ENCODE measurements at places on chromosomes 3 and 15.

- DNase-seq, result no peak
Measured at GRCh38 chr3:116246406-116246980, 198.8 kb downstream of the LSAMP start.

- DNase-seq, result peak; percentile 14
Measured at GRCh38 chr3:14397531-14397930, 4.9 kb upstream of the SLC6A6 start.

- no peak for DNase-seq
Measured at GRCh38 chr3:32077260-32078084, 28.9 kb upstream of the GPD1L start.

- DNase-seq, result no peak
Measured at GRCh38 chr15:49521802-49522201, 98.8 kb downstream of the FGF7 start.

DNA sequence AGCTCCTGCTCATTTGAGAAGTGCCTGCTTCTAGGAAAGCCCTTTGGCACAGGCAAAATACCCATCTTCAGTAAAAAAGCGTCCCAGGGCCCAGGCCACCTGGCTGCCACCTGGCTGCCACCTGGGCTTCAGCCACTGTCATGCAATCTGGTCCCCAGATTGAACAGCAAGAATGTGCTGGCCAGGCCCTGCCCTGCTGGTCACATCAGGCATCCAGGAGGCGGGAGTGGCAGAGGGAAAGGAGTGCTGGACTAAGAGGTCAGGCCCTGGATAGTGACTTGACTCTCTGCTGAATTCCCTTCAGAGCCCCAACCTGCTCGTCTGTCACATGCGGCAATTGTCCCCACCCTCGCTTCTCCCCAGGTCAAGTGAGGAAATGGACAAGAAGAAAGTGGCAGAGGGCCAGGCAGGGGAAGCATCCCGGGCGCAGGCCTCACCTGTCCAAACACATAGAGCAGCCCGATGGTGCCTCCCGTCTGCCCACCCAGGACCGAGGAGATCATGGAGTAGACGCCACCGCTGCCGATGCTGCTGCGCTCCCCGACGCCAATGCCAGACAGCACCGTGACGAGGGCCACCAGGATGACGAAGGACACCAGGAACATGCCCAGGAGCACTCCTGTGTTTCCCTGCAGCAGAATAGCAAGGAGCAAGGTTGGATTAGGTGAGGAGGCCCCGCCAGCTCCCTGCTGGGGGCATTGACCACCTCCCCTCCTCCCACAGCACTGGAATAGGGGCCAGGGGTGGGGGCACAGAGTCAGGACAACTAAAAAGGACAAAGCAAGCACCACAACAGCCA, 25.5 kb downstream of the SLC12A8 start:
- no peak for DNase-seq

DNA sequence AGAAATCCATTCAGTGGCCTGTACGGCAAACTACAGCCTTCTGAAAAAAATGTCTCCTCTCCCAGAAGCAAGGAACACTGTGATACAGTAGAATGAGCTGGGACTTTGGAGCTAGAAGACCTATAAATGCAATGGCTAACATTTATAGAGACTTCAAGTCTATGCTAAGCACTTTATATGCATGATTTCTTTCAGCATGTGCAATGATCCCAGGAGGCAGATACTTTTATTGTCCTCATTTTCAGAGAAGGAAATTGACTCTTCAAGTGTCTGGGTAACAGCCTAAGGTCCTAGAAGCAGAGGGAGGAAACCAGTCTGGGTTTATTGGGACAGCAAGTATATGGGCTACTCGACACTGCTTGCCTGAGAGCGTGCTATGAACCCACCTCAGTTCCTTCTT, 140.9 kb downstream of the ALDH1A2 start:
- no peak for DNase-seq

DNA sequence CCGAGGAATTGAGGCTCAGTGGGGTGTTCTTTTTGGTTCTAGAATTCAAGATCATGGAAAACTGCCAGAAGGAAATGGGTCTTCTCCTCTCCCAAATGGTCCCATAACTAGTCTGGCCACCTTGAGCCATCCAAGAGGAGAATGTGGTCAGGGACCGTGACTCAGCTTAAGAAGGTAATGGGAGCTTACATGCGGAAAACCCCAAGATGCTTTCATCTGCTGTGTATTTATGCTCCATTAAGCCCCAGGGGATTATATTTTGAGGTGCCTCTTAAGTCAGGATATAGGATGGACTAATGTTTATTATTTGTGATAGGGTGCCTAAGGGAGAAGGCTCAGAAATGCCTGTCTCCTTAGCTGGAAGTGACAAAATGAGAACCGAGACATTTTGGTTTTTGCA, 39.2 kb upstream of the DLG1 start:
- no peak for DNase-seq

DNA sequence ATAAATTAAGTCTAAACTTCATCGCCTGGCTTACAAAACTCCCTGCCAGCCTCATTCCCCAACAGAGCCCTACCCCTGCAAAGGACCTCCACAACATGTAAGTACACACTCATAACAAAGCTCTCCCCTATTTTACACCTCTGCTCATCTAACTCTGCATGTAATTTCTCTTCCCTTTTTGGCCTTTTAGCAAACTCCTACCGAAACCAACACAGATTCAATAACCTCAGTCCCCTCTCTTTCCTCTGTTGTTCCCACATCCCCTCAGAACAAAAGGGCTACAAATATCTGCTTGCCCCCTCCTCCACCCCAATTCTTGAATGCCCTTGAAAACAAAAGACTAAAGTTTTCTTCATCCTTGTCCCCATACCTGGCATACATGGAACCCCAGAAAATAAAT, 662 bp downstream of the UBL7 start:
- no peak for DNase-seq

DNA sequence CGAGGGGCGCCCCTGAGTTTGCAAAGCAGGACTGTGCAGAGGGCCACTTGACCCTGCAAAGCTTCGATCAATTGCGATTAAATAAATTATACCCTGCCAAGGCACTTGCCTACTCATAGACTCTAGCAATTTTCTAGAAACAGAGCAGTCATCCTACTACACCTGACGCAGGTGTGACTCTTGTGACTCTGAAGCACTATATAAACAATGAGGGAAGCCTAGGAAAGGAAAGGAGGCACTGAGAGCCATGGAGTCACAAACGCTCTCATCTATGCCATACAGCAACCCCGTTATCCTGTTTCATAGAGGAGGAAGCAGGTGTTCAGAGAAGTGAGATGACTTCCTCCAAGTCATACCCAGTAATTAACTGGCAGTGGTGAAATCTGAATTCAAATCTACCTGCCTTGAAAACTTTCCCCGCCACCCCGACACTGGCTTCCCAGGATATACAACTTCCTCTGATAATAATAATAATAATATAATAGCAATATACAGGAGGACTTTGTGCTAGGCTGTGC, 14.4 kb downstream of the ARHGEF3 start:
- DNase-seq, result no peak

GRCh38 chr3:184306341-184306972, 7.4 kb downstream of the PSMD2 start:
- no peak for DNase-seq

- DNase-seq, result no peak
Measured at GRCh38 chr15:100560323-100560722, 31.6 kb upstream of the CERS3 start.

DNA sequence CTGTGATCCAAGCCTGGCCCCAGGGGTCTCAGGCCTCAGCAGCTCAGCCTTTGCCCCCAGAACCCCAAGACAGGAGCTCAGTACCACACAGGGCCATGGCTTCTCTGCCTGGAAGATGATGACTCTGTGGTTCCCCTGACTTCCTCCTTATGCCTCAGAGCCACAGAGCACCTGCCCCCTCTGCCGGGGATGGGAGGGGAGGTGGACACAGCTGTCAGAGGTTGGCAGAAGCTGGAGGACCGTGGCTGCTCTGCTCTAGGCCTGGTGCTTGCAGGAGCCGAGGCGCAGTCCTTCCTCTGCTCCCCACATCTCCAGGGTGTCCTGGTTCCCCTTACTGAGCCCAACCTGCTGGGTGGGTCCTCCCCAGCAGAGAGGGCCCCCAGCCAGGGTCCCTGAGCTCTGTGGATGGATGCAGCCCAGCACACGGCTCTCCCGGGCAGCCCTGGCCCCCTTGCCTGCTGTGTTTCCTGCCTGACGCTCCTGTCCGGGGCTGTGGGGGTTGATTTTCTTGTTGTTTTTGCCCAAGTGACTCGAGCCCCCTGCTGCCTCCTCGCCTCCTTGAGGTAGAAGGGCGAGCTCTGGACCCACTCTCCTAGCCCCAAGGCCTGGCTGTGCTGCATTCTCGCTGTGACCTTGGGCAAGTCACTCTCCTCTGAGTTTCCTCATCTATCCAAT, 36.6 kb downstream of the PSTPIP1 start:
- DNase-seq, result peak; percentile 38

DNA sequence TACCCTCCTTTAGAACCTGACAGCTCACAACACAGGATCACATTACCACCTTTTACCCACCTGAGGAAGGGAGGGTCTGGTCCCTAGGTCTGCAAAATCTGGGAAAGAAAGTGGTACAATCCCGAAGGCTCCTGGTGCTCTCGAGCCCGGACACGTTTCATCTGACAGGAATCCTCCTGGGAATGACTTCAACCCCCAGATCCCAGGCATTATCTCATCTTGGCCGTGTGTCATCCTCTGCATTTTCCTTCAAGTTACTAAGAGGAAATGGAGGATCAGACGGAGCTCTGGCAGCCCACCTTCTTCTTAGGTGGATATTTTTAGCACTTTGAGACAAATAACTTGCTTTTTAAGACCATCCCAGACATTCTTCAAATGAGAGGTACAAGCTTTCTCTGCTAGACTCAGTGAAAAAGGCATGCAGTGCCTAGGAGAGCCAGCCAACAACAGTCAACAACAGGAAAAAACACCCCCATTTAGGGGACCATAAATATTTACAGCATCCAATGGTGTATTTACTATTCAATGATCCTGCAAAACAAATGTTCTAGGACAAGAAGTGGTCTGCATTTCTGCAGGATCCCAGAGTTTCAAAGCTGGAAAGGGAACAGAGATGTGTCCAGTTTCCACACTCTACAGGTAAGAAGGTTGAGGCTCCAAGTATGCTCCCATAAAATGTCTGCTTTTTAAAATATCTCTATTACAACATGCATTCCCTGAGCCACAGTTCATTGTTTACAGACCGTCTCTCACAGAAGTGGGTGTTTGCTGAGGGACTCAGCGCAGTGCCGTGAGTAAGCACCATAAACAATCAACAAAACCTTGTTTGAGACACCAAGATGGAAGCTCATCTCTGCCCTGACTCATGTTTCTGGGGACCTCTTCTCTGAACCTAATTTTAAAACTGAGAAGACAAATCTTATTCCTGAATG, 38.3 kb upstream of the ARHGEF3 start:
- DNase-seq, result no peak

- no peak for DNase-seq
Measured at GRCh38 chr3:40714771-40715345, 190.1 kb downstream of the ZNF621 start.

- no peak for DNase-seq
Measured at GRCh38 chr3:54357301-54357700, 234.9 kb downstream of the CACNA2D3 start.

GRCh38 chr3:117600112-117600511, 890.5 kb downstream of the TUSC7 start:
- DNase-seq, result no peak

- peak; percentile 54 for DNase-seq
Measured at GRCh38 chr15:72168131-72168807, 29.3 kb downstream of the GRAMD2A start.

DNA sequence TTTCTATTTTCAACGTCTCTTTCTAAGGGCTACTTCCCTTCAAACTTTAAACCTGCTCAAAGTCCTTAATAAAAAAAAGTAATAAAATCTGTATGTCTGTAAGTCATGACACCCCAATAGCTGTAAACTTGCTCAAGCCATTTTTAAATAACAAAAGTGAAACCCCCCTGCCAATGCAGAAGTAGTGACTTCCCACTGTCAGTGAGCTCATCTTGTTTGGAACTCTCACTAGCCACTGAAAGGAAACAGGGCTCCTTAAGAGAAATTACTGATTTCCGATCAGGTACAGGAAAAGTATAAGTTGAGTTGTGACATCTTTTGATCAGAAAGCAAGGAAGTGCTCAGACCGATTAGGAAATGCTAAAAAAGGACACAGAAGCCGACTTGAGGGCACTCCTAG, 27.6 kb upstream of the GPR171 start:
- DNase-seq, result no peak

- DNase-seq, result no peak
Measured at GRCh38 chr3:139558351-139559266, 19.1 kb upstream of the RBP1 start.

GRCh38 chr15:45425135-45425534, 46.8 kb upstream of the GATM start:
- no peak for DNase-seq

- DNase-seq, result no peak
Measured at GRCh38 chr3:56630966-56631365, 52.1 kb downstream of the TASOR start.

GRCh38 chr15:64653757-64654156, 121.6 kb downstream of the RBPMS2 start:
- no peak for DNase-seq

DNA sequence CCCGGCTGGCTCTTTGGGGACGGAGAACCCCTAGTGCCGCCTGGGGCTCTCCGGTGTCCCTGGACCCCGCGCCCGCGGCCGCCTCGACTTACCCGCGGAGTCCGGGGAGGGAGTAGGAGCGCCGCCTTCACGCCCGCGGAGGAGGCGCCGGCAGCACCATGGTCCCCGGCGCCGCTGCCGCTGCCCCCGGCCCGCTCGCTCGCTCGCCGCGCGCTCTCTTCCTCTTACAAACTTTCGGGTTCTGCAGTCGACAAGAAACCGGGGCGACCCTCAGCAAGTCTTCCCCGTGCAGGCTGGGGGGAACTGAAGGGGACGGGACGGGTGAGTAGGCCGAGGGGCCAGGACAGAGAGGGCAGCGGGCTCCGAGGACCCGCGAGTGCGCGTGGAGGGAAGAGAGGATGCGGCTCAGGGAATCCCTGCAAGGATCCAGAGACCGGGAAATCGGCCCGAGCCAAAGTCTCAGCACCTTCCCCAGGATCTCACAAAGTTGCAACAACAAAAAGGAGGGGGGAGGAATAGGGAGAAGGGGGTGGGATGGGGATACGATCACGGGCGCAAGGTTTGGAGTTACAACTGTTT, 2.0 kb downstream of the FOXP1 start:
- no peak for DNase-seq

DNA sequence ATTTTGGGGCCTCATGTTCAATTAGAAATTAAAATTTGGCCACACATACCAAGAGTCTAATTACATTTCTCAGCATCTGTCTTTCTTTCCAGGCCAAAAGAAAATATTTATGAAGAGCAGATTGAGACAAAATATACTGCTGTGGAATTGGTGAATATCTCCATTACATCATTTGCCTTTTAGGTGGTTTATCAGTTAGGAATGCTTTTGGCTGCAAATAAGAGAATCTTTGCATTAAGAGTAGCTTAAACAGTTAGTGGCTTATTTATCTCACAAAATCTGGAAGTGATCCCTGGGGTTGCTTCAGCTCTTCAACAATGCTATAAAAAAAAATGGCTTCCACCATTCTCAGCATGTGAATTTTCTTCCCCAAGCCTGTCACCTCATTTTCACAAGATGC, 308.7 kb downstream of the MAGI1 start:
- no peak for DNase-seq

DNA sequence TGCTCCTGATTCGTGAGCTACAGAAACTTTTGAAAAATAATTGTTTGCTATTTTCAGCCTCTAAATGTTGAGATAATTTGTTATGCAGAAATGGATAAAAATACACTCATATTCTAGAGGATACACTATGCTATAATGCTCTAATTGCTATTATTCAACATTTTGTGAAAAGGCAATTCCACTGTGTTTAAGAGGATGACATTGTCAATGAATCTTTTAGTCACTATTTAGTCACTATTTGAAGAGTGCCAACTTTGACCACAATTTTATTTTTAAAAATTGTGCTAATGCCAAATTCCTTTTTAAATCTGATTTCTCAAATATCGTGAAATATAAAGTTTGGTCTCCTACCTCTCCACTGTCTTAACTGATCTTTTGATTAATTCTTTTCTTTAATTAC, 604.9 kb upstream of the KCNMB2 start:
- DNase-seq, result no peak
